ENCODE measurements at places on chromosomes 16 and 17.

GRCh38 chr16:73126525-73126853, 78.6 kb upstream of the ZFHX3 start:
- DNase-seq, result no peak

- DNase-seq, result no peak
Observed at GRCh38 chr16:69169051-69169450, 17.9 kb upstream of the SNTB2 start.

DNA sequence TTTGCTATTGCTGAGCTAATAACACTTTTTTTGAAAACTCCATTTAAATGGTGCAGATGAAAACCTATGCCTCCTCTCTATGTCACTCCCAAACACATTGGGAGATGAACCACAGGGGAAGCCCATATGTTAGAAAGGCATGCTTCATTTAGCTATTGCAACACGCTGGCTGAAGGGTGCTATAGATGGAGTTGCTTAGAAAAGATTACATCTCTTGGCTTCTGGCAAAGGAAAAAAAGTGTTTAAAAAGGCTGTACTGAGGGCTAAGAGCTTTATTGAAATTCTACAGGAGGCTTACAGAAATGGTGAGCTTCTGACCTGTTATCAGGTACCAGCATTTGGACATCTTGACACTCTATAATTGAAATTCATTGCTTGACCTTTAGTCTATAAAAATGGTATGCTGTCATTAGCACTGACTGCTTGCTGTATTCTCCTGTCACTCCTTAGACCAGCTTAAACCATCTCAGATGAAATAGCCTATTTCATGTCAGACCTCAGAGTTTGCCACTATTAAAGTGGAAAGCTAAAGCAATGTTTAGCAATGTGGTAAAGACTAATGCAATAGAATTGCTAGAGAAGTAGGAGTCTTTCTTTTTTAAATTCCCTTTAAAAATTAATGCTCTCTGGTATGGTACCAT, 503.9 kb downstream of the CDH11 start:
- no peak for DNase-seq

DNA sequence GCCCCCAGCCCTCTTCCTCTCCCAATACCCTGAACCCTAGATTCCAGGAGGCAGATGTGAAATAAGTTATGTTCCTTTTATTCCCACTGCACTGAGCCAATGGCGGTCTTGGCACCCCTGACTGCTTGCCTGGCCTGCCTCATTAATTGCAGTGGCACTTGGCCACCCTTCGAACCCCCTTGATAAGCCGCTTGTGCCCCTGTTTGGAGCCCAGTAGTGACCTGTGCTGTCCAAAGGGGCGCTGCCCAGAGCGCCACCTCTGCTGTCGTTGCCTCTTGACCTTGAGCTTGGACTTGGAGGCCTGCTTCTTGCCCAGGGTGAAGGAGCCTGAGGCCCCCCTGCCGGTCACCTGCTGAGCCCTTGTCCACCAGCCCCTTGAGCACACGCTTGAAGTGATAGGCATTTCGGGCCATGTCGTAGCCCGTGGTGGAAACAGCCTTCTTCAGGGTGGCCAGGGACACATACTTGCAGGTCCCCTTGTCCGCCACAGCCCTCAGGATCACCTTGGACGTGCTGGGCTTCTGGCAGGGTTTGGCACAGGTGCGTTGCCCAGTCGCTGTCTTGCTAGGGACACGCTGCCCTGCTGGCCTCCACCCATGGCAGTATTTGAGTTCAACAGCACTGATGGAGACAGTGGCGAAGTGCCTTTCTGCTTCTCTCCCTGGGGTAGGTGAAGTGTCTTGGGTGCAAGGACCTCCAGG, 5.7 kb downstream of the SGCA start:
- no peak for DNase-seq

DNA sequence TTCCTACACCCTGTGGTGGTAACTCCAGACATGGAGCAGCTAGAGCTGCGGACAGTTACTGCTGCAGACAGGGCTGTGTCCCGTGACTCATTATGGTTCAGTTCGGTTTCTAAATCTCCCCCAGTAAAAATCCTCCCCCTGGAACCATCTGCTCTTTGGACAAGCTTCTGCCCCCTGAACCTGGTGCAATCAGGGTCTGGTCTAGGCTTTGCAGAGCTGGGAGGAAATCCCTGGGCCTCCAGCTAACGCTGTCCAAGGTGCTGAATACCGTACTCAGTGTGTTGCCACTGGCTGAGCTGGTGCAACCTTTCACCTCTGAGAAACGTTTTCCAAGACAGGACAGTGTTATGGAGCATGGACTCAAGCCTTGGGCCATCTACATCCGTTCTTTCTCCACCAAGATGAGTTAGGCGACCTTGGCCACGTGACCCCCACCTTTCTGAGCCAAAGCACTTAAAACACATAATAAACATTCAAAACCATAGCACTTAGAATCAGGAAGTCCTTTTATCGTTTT, 142.0 kb downstream of the CPPED1 start:
- DNase-seq, result no peak

DNA sequence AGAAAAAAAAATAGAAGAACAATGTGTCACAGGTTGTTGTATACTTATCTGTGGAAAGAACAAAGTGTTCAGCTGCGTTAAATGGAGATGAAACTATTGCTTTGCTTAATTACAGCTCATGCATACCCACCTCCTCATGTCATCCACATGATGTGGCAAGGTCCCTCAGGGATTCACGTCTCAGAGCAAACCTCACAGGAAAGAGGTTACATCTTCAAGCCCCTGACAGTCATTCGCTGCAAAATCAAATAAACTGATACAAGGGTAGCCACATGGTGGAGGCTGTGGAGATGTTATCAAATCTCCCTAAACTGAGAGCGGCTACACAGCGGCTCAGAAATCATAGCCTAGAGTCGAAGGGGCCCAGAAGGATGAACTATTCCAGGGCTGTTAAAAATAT, 21.1 kb downstream of the GINS3 start:
- DNase-seq, result no peak

DNA sequence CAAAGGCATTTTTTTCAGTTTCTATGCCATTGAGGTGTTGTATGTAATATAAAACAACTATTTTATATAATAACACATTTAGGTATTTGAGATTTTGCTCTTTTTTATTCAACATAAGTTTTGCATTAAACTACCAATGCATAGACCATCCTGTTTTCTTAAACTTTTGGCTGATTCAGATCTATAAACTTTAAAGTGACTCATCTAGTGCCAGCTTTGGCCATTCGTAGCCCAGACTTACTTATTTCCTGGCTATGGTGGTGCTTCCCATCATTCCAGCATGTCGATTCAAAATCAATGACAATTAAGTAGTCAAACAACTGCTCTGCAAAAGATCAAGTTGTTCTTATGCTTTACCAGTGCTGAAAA, 3.1 kb downstream of the ERI2 start:
- no peak for DNase-seq

DNA sequence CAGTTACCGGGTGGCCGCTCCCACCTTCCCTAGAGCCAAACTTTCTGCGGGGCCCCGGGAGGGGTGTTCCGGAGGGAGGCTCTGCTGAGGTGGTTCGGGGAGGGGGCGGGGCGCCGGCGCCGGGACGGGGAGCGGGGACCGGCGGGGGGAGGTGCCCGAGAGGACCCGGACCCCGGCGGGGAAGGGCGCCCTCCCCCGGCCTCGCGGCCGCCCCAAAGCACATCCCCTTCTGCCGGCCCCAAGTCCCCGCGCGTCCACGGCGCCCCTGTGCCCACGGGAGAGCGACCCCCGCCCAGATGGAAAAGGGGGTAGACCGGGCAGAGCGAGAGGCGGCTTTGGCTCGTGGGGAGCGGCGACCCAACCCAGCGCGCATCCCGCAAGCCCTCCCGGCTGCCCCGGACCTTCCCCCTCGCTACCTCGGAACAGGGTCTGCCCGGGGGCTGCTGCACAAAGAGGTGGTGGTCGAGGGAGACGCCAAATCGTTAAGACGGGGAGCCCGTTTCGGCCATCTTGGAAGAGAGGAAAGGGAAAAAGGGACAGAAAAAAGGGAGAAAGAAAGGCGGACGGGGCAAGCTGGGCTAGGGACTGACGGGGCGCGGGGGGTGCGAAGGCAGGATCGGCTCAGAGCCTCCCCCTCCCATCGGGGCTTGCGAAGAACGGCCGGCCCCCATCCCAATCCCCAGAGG, 530 bp downstream of the PCGF2 start:
- DNase-seq, result no peak

- DNase-seq, result no peak
Observed at GRCh38 chr16:80175011-80175410, 365.8 kb upstream of the DYNLRB2 start.

DNA sequence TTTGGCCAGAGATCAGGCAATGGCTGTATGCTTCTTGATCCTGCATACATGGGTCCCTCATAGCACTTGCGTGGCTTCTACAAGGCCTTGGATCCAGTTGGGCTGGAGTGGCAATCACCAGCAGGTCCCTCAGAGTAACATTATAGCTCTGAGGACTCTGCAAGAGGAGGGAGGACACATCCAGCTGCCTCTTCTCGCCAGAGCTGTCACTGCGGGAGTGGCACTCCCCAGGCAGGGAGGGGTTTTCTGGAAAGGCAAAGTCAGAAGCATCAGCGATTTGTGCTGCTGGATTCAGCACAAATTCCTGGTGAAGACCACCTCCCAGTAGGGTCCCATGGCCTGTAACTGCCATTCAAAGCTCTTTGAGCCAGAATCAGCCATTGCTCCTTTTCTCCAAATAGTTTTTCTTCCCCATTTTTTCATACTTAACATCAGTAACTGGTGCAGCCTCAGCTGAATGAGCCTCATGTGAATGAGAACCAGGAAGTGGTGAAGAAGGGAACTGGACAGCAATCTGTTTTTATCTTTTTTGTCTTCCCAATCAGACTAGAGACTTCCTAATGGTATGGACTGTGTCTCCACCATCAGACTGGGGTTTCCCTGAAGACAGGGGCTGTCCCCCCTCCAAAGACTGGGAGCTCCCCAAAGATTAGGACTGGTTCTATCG, 40.6 kb upstream of the HOXB13 start:
- DNase-seq, result peak; percentile 13

- DNase-seq, result no peak
Observed at GRCh38 chr17:82402865-82403264, 15.3 kb upstream of the HEXD start.

DNA sequence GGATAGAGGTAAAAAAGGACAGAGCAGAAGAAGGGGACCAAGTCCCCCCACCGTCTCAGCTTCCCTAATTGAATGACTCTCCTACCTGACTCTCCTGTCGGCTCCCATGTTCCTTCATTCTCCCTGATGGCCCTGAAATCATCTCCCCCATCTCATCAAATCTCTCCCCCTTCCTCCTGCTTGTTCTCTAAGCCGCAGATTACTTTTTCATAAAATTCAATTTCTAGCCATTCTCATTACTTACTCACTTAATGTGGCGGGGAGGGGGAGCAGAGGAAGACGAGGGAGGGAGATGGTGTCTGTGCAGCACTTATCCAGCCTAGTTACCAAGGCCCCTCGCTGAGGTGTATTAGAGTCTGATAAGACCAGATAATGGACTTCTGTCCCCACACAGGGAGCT, 161.5 kb downstream of the CCT6B start:
- no peak for DNase-seq

DNA sequence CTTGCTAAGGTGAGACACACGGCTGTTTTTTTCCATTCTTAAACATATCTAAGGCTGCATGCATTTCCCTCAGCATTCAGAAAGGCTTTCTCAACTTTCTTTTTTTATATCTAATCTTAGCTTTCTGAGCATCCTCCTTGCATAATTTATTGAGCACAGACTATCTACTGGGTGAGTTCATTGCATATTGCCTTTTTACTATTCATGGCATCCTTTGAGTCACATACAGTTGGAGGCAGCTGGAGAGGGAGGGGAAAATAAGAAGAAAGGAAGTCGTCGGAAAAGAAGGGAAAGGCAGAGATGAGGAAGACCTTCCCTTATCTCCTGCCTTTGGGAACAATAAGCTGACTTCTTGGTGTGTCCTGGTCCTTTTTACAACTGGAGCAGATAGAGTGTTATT, 468.3 kb downstream of the SLC39A11 start:
- no peak for DNase-seq

DNA sequence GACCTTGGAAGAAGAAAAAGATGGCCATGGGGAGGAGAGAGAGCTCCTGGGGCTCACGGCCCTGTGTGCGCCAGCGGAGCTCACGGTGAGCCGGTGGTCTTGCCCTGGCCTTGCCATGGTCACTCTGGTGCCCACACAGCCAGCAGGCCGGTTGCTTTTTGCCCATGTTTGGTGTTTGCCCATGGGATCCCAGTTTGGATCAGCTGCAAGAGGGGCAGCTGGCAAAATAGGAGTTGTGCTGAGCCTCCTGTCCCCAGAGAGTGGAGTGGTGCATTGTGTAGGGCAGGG, 1.6 kb downstream of the NHERF1 start:
- DNase-seq, result no peak

- DNase-seq, result no peak
Observed at GRCh38 chr17:77188084-77189066, 47.6 kb downstream of the SEC14L1 start.

GRCh38 chr16:2159175-2159838, 3.7 kb downstream of the TRAF7 start:
- peak; percentile 63 for DNase-seq

- peak; percentile 70 for DNase-seq
Observed at GRCh38 chr16:17063201-17064139, 407.3 kb downstream of the XYLT1 start.

DNA sequence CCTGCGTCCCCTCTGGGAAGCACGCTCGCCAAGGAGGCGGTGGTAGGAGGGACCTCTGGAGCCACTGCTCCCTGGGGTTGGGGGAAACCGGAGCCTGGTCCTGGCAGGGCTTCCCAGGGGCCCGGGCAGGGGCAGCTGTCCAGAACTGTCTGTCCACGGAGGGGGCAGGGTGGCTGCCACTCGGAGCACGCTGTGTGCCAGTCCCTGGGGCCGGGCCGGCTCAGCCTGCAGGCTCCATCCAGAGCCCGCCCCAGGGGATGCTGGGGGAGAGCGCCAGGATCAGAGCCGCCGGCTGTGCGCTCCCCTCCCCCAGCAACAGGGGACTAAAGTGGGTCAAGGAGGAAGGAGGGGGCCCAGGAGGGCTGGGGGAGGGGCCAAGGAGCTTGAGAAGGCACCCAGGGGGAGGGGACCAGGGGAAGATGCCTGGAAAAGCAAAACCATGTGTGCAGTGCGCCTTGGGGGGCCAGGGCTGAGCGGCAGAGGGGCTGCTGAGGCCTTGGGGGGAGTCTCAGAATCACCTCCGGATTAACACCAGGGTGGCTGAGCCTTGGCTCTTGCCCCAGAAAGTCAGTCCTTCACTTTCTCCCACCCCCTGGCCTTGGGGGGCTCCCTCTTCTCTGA, 21.3 kb downstream of the ZNF423 start:
- DNase-seq, result peak; percentile 66

- DNase-seq, result no peak
Observed at GRCh38 chr16:57001026-57001679, 11.8 kb downstream of the NLRC5 start.

DNA sequence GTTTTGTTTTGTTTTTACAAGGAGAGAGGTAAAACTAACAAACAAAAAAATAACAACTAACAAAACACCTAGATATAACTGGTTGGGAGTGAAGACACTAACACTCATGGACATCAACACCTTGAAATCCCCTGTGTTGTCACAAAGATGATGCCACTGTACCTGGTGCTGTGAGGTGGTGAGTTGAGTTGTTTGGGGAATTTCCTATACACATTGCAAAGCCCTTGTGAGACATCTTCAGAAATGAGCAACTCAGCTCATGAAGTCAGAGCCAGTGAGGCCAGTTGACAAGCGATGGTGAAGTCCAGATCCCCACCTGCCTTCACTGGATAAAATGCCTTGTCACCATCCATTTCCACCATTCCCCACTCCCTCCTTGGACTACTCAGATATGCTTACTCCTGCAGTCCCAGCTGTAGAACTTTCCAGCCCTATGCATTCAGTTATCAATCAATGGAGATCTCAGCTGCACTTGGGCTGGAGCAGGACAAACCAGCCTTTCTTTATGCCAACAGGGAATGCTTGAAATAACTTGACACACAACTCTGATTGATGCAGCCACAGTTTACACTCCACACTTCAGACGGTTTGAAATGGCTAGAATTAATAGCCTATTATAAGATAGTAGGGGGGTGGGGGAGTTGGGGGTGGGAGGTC, 22.2 kb downstream of the ANKFN1 start:
- DNase-seq, result no peak

All from Ammon's horn (tissue), 1 donor.